ENCODE measurements at places on chromosomes 7 and 10. TPM values are rescaled to one million over a fixed set of nuclear protein-coding genes. Genes with fewer than 3 reads are reported as not detected.
A peak's percentile ranks its signal among the peaks of the same experiment; 100 is the strongest.

DNA sequence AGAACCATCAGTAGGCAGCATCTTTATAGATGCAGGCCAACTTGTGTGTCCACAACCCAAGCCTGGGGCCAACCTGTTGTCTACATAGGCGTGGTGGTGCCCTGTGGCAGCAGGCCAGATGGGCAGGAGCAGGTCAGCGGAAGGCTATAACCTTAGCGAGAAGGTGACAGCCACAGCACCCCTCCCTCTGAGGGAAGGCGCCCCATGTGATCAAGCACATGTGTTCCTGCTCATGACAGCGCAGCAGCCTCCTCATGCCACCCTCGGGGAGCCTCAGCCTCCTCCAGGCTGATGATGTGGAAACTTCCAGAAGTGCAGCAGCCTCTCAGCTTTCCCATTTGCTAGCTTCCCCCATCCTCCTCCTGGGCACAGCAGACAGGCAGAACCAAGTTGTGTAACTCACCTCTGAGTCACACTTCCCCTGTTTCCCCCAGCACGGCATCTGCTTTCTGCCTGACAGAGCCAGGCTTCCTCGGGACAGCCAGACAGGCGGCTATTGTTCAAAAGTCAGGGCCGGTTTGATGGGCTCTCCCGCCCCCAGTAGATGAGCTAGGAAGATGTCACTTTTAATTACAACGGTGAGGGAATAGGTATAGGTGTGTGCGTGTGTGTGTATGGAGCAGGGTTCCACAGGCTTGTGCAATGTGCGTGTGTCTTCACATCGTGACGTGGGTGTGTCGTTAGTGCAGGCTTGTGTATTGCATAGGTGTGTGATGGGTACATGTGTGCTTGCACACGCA, 312.0 kb upstream of the ZMIZ1 start:
- DNase-seq, result peak; percentile 83

Gene ABCB1
- total RNA-seq, result 14.7 TPM

- DNase-seq, result no peak
Measured at GRCh38 chr7:145360511-145361100, 524.8 kb upstream of the TPK1 start.

GRCh38 chr7:27204851-27205322, 5.0 kb upstream of the HOXA13 start:
- DNase-seq, result no peak

DNA sequence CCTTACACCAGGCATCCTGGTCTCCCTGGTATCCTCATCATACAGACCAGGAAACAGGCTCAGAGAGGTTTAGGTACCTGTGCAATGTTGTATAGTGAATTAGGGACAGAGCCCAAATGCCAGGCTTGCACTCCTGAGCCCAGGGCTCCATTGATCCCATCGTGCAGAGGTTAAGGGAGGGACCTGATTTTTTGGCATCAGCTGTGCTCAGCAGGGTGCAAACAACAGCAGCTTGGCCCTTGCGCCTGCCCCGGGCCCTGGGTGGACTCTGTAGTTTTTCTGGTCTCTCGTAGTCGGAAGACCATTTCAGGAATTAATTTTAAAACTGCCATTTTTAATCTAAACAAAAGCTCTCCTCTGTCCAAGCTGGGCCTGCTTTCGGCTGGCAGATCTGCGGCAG, 79.2 kb downstream of the COL26A1 start:
- no peak for DNase-seq

DNA sequence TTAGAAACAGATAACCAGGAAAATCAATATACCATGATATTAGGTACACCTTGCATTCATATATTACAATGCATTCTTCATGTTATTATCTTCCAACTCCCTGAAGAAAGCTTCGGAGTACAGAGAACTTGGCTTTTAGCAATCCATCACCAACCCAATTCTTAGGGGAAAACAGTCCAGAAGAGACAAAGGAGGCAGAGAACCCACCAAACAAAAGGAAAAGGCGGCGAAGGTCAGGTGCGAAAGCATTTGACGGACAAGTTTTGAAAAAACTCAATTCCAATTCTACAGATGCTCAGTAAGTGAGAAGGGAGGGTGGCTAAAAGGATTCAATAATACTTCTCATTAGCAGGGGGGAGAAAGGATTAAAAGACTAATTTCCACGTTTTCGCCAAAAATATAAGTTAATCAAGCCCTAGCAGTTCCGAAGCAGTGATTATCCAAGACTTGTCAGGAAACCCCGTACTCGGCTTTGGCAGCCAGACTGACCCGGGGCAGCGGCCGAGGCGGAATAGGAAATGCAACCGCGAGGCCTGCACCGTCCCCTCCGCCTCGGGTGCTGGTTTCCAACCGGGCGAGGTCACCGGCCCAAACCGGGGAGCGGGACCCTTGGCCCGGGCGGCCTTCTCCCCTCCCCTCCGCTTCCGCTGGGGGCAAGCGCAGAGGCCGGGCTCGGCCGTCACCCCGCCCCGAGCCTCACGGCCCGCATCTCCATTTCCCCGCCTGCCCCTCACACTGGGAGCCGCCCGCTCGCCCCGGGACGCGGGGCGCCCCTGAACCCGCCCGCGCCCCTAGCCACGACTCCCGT, 747 bp downstream of the GDI2 start:
- DNase-seq, result peak; percentile 40
